Activated T-helper 9 cell treated with anti-CD3 and anti-CD28 coated beads, Interleukin-2, amount 50 U/mL, for 16 hours (primary cell): ENCODE measurements at places on chromosomes 12 and 14.

GRCh38 chr12:5430641-5431603, 986 bp upstream of the NTF3 start:
- no peak for DNase-seq

- no peak for DNase-seq
Observed at GRCh38 chr12:108633081-108633533, 587 bp downstream of the SELPLG start.

DNA sequence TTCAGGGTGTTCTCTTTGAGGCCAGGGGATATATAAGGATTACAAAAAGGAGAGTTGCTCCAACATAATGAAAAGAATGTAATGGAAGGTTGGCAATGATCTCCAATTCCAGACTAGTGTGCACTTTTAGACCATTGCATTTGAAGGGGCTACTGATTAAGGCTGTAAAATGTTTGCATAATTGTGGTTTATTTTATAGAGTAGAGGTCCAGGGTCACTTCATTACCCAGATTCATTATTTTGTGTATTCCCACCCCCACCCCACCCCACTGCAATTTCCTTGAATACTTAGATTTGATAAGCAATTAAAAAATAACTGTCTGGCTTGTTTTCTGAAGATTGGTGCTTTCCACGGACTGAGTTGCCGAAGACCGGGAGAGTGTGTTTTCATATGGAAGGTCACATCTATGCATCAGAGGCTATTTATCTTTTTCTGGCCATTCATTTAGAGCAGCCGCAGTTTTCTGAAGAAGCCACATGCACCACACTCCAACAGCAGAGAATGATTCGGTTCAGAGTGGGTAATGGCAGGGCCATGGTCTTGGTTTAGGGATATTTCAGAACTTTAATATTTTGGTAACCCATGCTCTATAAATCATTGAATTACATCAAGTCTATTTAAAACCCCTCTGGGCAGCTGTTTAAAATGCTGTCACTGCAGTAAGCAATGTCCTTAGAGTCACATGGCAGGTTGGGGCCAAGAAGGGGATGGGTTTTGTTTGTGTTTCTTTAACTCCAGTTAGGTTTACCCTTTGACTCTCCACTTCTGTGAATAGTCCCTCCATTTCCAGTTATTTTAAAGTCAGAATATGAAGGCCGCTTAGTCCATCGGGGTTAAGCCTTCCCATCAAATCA, 94.6 kb downstream of the TMEM30B start:
- DNase-seq = no peak

DNA sequence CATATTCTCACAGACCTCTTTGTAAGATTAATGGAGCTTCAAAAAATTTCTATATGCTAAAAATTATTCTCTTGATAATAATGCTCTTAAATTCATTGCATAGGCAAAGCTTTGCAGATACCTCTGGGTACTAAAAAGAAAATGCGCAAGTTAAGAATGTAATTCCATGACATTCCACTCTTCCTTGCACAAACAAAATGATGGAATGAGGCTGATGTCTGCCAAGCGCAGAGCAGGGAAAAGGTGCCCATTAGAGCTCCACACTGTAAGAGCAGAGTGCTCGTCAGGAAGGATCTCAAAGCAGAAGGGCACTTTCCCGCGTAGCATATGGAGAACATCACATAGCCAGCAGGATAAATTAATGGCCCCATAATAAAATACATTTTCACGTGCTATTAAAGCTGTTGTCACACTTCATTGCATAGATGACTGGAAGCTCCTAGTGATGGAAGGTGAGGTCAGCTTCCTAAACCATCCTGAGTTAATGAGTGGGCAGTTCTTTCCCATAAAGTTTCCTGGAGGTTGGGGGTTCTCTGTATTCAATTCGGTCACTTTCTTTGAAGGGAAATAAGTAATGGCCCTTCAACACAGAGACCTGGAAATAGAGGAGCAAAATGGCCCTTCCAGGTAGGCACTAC, 1058.9 kb downstream of the GALC start:
- DNase-seq = no peak

DNA sequence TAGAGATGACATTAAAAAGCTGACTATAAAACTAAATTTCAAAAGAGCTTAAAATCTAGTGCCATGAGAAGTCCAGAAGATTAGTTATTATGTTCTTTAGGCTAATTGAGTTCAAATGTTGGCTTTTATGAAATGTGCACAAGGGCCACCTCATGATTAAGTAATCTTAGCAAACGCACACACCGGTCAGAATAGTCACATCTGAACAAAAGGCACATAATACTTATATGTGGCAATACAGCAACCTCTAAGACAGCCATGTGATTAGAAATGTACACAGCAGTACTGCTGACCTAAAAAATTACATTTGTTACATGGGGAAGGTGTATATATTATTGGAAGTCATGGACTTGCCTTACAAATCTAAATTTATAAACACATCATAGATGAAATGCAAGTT, 344.7 kb upstream of the GARIN6 start:
- DNase-seq = no peak

DNA sequence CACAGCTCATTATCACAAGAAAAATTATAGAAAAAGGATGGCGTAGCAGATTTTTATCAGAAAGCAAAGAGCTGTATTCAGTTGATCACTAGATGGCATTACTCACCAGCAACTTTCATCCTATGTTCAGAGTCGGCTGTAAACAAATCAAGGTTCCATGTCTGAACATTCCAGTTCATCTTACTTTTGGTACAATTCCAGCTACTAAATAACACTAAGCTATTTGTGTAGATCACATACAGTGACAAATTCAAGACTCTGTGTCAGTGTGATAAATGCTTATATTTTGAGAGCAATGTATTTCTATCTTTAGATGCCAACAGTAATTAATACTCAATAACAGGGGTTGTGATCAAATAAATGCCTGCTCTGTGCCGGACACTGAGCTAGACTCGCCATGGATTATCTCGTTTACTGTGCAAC, 30.1 kb downstream of the NRDE2 start:
- DNase-seq = no peak

DNA sequence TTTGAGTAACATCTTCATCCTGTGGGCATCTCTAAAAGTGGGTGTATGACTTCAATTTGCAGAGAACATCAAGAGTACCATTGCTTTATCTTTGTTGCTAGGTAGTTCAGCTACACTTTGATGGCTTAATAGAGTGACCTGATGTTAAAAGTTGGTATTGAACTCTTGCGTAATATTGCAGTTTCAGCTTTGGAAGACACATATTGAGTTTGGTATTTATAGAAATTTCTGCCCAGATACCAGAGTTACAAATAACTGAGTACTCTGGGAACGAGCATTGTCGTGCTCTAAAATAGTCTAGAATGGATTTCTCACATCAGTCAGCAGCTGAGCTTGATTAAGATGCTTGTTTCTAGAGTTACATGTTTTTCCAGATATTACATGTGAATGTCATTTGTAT, 24.8 kb upstream of the AKAP5 start:
- no peak for DNase-seq
